NCI-H748 treated with DMSO at 0.1 percent for 48 hours (cell line): ENCODE measurements at places on chromosomes 16 and 17.

DNA sequence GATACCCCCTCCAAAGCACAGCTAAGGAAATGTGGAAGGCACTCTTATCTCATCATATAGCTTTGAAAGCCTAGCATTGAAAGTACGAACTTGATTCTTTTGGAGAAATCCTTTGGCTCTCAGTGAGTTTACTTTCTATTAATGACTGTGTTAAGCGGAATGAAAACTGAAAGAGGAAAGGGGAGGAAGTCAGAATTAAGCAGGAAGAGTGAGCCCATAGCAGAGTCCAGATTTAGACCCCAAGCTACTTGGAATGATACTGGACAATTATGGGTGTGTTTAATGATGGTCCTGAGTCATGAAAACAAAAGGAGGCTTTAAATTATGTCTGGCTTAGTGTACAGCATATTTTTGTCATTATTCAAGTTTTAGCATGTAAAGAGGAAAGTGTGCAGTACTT, 42.2 kb downstream of the TENT4B start:
- no peak for DNase-seq

- no peak for DNase-seq
Observed at GRCh38 chr17:45332989-45333701, 16.3 kb upstream of the MAP3K14 start.

DNA sequence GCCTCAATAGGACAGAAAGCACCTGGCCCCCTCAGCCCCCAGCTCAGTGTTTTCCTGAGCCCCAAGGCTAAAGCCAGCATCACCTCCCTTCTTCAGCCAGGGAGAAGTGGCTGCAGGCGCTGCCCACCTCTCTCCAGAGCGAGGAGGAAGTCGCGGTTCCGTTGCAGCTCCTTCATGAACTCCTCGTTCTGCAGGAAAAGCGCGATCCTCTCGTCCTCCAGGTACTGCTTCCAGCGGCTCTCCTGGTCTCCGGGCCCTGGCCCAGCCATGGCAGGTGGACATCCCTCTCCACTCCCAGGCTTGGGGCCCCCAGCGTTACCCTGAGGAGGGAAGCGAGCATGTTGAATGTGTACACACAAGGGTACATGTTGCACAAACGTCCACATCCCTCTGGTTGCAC, 22.7 kb upstream of the MRPS23 start:
- no peak for DNase-seq

GRCh38 chr17:2067608-2068024, 12.7 kb downstream of the HIC1 start:
- no peak for DNase-seq

GRCh38 chr17:64938925-64939474, 19.7 kb upstream of the LRRC37A3 start:
- DNase-seq, result no peak

DNA sequence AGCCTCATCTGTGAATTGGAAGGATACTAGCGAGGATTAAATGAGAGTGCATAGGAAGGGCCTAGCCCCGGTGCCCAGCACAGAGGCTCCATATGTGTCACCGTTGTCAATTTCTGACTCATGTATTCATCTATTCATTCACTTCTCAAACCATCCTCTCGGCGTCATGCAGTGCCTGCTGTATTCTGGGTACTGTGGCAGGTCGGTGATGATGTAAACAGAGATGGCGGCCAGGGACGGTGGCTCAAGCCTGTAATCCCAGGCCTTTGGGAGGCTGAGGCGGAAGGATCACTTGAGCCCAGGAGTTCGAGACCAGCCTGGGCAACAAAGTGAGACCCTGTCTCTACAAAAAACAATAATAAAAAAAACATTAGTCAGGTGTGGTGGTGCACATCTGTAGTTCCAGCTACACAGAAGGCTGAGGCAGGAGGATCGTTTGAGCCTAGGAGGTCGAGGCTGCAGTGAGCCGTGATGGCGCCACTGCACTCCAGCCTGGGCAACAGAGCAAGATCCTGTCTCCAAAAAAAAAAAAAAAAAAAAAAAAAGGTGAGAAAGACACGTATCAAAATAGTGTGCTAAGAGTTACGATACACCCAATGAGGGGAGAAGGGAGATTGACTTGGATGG, 4.3 kb upstream of the PPP1R1B start:
- DNase-seq, result no peak

DNA sequence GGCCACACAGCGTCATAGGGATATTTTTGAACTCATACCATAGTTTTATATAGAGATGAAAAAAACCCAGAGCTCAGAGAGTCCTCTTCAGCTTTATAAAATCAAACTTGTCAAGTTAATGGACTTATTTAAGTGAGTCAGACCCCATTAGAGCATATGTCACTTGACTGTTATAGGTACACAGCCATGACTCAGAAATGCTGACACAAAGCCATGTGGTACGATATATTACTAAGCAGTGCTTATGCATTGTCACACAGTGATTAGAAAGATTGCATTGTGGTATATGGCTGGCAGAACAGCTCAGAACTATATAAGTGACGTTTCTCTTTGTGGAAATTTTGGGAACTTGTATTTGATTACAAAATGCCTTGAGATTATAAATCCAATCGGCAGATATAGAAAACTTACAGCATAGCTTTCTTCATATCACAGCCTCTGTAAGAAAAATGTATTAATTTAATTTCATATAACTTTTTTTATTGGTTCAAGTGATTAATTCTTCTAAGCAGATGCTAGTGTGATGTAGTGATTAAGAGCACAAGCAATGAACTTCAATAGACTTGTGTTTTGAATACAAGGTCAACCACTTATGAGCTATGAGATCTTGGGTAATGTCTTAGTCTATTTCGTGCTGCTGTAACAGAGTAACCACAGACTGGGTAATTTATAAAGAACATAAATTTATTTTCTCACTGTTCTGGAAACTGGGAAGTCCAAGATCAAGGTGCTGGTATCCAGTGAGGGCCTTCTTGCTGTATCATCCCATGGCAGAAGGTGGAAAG, 25.8 kb upstream of the GINS3 start:
- no peak for DNase-seq

DNA sequence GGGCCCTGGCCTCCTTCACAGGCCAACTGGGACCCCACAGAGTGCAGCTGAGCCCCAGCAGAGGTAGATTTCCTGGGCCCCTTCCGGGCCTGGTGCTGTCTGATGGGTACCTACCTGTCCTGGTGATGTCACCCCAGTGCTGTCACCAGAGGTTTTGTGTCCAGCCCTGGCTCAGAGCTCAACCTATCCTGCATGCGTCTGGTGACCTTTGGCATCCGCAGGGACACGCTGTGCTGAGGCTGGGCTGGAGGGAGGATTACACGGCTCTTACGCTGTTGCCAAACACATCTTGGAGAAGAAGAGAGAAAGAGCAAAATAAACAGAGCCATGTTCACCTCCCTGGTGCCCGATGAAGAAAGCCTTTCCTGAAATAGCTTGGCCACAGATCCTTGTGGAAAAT, 70.6 kb upstream of the MED9 start:
- no peak for DNase-seq

DNA sequence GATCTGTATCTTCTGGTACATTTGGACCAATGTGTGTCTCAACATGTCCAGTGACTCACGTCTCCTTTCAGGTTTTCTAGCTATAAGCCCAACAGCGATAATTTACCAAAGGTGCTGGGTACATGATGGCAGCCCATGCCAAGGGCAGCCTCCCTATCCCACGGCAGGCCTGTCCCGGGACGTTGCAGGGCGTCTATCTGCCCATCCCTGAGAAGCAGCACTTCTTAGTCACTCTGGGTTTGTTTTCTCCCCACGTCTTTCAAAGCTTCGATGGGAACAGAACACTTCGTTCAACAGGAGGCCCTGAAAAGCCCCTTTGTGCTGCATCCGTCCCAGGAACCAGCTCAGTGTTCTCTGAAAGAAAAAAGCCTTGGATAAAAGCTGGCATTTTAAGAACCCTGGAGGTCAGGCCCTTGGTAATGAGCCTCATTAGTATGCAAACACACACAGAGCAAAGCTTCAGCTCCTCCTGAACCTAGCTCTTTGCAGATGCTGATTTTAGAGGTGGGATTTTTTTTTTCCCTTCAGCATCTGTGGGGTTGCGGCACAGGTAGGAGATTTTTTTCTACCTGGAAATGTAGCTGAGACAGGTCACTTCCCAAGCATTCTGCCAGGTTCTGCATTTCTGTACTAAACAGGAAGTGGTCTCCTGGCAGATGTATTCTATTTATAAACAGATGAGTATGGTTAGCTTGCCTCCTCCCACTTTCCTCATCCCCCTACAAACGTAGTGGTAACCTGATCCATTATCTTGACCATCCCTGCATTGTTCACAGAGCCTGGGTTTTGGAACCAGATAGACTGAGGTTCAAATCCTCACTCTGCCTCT, 17.5 kb upstream of the MT4 start:
- DNase-seq, result no peak

DNA sequence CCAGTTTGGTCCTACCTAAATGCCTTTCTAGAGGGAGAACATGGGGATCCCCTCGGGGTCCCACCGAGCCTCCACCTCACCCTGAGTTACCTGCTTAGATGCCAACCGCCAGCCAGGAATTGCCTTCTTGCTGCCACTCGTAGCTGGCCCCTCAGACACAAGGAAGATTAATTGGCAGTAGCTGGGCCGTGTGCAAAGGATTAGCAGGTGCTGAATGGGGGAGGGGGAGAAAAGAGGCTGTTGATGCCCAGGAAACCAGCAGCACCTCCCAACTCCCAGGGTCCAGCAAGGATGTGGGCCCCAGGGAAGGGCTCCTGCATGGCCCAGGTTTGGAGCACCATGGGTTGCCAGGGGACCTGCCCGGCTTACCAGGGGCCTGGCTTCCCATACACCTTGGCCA, at the start of gene CNGB1:
Gene CNGB1 (minus strand): TSS at position 159 of the 400 bp plus-strand sequence. CDS start 3,842 bp downstream, outside the sequence.
- no peak for DNase-seq

DNA sequence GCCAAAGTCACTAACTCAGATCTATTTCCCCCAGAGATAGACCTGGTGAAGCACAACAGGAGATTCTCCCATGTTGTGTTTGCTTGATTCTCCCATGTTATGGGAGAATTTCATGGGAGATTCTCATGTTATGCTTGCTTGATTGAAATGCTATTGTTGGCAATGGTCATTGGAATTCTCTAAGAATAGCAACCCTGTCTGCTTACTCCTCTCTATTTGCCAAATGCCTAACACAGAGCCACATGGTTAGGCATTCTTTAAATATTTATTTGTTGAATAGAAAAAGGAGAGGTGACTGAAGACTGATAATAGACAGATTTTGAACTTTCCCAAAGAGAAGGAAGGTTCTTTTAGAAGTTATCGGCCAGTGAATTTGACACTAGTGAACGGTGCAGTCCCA, 111.5 kb upstream of the MPHOSPH6 start:
- DNase-seq, result no peak

GRCh38 chr17:82930043-82930923, 90.5 kb upstream of the ZNF750 start:
- DNase-seq, result no peak

DNA sequence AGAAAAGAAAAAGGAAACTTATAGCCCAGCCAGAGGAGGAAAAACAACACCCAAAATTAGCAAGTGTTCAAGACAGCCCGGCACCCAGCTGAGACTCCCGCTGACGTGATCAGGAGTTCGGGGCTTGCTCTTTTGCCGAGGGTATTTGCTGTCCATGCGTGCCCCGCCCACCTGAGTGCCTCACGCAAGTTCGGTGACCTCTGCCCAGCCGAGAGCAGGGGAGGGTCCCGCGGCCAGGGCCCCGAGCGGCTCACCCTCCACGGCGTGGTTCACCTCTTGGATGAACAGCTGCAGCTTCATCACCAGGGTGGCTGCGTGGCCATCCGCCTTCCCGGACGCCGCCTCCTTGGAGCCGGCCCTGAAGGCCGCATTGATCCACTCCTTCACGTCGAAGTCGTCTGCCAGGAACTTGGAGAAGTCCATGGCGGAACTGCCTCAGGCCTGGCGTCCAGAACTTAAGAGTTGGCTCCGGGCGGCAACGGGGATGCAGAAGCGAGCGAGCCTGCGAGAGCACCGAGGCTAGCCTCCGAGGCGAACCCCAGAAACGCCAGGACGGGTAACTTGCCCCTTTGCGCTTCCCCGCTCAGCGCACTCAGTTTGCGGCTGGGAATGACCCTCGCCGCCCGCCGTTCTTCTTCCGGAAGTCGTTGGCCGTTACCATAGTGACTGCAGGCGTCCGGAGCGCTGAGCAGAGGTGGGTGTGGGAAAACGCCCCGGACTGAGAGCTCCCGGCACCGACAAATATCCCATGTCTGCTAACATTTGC, at the start of gene COG7:
Gene COG7 (minus strand): TSS at position 618 of the 766 bp plus-strand sequence. CDS start 195 bp downstream, at position 423.
- DNase-seq, result peak; percentile 47

DNA sequence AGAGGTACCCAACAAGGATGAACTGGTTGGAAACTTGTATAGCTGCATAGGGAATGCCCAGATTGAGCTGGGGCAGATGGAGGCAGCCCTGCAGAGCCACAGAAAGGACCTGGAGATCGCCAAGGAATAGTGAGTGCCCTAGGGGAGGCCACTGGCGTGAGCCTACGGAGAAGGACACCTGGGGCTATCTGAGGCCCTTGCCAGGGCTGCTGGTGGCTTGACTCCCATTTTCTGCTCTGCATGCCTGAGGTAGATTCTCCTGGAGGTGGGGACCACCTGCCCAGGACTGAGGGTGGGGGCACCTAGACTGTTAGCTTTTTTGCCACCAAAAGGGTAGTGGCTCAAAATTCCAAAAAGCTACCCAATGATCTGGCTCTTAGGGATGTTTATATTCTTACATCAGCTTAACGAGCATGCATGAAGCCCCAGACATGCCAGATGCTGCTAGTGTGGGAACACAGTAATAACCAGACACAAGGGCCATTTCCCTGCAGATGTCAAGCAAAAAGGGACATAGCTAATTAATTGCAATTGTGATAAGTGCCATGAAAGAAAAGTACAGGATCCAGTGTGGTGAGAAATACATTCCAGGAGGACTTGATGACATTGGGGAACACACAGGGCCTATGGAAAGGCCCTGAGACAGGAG, 8.8 kb downstream of the ODAD4 start:
- no peak for DNase-seq

DNA sequence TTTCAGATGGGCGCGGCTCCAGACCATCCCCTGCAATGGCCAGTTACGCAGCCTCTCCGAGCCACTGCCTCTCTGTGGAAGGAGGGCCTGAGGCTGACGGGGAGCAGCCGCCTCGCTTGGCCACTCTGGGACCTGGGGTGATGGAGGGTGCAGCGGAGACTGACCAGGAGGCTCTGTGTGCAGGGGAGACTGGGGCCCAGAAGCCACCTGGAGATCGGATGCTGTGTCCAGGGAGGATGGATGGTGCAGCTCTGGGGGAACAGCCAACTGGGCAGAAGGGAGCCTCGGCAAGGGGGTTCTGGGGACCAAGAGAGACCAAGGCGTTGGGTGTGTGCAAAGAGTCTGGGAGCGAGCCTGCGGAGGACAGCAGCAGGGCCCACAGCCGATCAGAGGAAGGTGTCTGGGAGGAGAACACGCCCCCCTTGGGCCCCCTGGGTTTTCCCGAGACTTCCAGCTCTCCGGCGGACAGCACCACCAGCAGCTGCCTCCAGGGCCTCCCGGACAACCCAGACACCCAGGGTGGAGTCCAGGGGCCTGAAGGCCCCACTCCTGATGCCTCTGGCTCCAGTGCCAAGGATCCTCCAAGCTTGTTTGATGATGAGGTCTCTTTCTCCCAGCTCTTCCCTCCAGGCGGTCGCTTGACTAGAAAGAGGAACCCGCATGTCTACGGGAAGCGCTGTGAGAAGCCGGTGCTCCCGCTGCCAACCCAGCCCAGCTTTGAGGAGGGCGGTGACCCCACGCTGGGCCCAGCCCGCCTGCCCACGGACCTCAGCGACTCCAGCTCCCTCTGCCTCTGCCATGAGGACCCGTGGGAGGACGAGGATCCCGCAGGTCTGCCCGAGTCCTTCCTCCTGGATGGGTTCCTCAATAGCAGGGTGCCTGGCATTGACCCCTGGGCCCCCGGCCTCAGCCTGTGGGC, 17.4 kb upstream of the ZFPM1 start:
- no peak for DNase-seq
